ENCODE measurements at places on chromosomes 4 and X. TPM values are rescaled to one million over a fixed set of nuclear protein-coding genes. Genes with fewer than 3 reads are reported as not detected.

- DNase-seq = no peak
These were observed 61.6 kb upstream of the LIMCH1 start for GRCh38 chr4:41476310-41476885.

GRCh38 chr4:81664079-81664478 lies 192.4 kb upstream of the RASGEF1B start:
- no peak for DNase-seq

- DNase-seq = no peak
These were observed 3.6 kb downstream of the ADGRA3 start for GRCh38 chr4:22512306-22512705.

DNA sequence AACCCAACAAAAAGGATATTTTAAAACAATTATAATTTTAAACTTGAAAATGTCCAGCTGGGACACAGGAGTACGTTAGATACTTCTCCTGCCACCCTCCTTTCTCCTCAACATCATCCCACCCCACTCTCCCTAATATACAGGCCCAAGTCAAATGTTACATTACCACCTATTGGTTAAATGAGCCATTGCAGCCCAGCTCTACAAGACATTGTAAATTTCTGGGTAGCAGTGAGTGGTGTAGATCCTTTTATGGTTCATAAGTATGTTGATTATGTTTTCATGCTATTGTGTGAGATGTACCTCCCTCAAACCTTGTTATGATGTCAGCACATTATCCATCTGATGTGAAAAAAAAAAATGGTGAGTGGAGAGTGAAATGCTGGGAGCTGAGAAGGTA lies 187.1 kb upstream of the BCOR start:
- DNase-seq = no peak

The ERAS gene
- not detected for total RNA-seq

Data from mucosa of descending colon (tissue), 3 donors.